Esophagus squamous epithelium (tissue), 5 donors: ENCODE measurements at places on chromosomes 1 and 21.

GRCh38 chr1:67536957-67537666 lies 106.9 kb upstream of the SERBP1 start:
- no peak for DNase-seq

GRCh38 chr1:227422581-227422980 lies 104.3 kb upstream of the CDC42BPA start:
- DNase-seq: no peak

DNA sequence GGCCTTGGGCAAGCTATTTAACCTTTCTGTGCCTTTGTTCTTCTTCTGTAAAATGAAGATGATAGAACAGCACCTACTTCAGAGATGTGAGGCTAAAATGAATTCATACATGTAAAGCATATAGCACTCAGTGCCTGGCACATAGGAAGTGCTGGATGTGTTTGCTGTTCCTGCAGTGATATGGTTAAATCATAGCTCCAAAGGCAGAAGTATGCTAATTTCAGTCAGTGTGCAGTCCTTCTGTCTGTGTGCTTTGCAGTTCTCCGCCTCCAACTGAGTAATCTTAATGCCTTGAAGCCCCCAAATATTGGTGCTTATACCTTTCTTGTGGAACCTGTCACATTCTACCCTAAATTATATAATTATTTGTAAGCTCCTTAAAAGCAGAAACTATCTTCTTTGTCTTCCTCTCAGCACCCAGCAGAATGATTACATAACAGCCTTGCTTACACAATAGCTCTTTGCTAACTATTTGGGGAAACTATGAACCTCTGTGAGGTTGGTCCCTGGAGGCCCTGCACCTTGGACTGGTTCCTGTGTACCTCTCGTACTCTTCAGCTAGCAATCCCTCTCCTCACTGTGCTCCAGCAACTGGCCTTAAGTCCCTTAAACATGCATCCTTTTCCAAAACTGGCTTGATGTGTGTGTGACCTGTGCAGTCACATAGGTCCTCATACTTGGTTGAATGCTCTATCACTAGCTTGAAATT lies 57.0 kb upstream of the CACYBP start:
- no peak for DNase-seq

- no peak for DNase-seq
Measured at GRCh38 chr1:212941452-212941851, 8.9 kb upstream of the VASH2 start.

DNA sequence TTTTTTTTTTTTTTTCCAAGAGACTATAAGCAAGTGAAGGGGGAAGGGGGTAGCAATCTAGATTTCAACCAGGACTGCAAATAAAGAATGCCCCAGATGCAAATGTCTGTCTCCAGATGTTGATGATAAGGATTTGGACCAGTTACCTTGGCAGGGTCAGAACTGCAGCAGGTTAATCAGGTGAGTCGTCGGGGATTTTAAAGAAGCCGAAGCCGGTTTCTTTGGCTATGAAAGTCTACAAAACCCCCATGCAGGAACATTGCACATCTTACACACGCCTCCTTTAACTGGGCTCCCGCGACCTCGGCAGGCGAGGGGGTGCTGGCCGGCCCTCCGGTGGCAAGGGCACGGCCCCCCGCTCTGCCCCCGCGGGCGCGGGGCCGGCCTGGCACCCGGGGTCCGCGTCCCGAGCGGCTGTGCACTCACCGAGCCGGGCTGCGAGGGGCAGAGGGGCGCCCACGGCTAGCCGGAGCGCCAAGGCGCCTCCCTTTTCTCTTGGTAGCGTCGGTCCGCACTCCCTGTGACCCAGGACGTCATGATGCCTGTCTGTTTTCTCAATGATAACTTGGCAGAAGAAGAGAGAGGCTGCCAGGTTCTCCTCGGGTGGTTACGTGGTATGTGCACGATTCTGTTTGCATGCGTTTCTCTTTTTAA lies 366.3 kb upstream of the ESRRG start:
- no peak for DNase-seq

DNA sequence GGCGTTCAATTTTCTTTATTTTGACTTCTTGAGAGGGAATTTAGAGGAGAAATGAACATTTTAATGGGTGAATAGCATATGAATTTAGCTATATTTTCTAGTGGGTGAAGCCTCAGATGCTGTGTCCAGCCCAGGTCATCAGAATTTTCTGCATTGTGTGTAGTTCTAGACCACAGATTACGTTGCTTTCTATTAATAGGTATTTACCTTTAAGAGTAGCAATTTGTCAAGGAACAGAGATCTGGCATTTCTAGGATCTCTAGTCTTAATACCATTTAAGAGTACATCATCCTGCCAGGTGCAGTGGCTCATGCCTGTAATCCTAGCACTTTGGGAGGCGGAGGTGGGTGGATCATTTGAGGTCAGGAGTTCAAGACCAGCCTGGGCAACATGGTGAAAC lies 20.7 kb downstream of the TDRD5 start:
- no peak for DNase-seq

DNA sequence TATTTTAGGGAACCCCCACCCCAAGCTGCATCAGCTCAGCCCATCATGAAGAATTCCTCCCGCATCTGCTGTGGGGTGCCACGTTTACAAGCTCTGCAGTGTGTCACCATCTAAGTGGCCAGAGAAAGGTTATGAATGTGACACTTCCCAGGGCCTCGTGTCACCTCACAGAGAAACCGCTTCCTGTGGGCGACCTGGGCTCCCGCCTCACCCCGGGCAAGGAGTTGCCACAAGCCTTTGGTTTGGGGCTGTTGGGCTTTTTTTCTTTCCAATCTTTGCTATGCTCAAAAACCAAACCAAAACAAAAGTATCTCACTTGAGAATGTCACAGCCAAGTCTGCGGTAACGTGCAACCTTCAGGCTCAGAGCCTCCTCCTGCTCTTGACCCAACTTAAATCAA lies 82.1 kb upstream of the ARHGEF16 start:
- DNase-seq: no peak

DNA sequence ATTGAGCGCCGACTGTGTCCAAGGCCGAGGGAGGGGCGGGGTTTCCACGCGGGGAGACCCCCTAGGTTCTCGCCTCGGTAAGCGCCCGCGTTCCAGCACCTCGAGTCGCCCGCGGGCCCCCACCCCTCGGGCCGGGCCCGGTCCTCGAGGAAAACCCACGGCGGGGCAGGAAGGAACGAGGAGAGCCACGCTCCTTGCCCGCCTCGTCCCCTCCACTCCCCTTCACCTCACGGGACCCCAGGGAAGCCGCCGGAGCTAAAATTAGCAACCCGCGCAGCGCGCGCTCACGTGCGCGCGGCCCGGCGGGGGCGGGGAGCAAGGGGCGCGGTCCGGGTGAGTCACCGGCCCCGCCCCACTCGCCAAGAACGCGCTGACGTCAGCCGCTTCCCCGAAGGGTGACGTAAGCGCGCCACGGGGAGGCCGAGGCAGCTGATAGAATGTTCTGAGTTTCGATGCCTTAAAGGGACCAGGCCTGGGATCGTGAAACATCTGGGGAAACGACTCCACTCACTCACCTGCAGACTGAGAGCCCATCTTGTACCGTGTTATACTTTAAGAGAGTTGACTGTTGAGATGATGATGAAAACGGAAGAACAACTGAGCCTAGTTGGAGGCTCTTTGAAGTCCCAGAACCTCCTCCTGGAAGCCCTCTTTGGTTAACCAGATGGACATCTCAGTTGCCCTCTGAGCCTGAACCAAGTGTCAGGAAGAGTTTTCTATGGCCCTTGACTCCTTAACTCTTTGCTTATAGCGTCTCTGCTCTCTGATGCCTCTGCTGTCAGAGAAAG lies 49.7 kb upstream of the ATF3 start:
- DNase-seq: peak; percentile 59
